HuH-7 (cell line): ENCODE measurements at places on chromosomes 16 and 17.
A peak's percentile ranks its signal among the peaks of the same experiment; 100 is the strongest.

DNA sequence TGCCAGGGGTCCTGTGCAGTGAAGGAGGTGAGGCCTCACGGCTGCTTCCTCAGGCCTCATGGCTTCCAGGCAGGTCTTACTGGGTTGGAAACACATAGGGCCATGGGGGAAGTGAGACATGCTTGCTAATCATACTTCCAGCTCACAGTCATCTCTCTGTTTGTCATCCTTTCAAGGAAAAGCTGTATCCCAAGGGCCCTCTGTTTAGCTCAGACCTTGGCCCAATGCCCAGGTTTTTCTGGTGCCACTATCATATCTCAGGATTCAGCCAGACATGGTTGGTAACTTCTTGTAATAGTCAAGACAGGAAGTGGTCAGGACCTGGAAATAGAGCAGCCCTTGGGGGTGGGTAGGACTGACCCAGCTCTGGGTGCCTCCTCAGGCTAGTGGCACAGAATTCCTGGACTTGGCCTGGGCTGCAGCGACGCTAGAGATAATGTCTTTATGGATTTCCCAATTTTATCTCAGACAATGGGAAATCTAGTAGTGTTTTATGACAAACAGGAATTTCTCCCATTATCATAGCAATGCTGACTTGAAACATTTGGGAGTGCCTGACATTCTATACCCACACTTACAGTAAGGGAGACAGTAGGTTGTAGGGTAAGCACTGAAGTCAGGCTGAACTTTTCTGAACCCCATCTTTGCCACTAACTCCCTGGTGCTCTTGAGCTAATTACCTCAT is 13.5 kb upstream of the ITGB3 start:
- DNase-seq, result no peak

DNA sequence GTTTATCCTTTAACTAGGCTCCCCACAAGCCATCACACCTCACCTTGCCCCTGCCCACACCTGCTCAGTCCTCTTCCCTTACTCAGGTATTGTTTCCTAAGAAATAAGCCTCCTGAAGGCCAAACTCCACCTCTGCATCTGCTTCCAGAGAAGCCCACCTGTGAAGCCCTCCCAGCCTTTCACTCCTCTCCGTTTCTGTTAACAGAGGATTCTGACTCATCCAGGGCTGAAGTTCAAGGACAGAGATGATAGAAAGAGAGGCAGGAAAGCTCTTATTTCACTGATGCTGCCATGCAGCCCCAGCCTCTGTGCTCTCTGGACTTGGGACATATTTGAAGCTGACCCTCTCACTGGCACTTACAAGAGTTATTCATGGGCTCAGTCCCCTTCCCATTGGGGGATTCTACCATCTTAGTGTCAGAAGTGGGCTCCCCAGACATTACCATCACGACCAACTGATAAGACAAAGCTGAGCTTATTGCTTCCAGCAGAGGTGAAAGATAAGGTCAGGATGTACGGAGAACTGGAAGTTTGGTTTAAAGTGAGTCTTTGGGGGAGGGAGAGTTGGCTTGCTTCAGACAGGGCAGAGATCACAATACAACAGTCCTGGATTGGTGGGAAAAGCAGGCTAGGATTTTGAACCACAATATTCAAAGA is 35.3 kb upstream of the XYLT2 start:
- no peak for DNase-seq

GRCh38 chr17:78753316-78754250 is 28.5 kb downstream of the CYTH1 start:
- no peak for DNase-seq

- peak; percentile 26 for DNase-seq
These were observed at the start of gene DLX3 for GRCh38 chr17:49995055-49995738. Gene DLX3 (minus strand): TSS chr17:49995224. CDS start chr17:49994998, 226 bp downstream.

DNA sequence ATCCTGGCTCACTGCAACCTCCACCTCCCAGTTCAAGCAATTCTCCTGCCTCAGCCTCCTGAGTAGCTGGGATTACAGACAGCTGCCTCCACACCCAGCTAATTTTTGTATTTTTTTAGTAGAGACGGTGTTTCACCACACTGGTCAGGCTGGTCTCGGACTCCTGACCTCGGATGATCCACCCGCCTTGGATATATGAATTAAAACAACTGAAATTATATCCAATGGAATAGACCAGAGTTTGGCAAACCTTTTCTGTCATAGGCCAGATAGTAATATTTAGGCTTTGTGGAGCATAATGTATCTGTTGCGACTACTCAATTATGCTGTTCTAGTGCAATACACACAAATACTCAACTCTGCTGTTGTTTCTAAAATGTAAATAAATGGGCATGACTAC is 93.8 kb upstream of the NACA2 start:
- no peak for DNase-seq

GRCh38 chr17:81120695-81121621 is 44.3 kb upstream of the PVALEF start:
- DNase-seq, result no peak

GRCh38 chr17:80195671-80196529 is 24.2 kb downstream of the SGSH start:
- DNase-seq, result peak; percentile 51

- DNase-seq, result no peak
These were observed 41.6 kb upstream of the HNF1B start for GRCh38 chr17:37786481-37786880.

- no peak for DNase-seq
These were observed 4.5 kb downstream of the KRT32 start for GRCh38 chr17:41462705-41463104.

DNA sequence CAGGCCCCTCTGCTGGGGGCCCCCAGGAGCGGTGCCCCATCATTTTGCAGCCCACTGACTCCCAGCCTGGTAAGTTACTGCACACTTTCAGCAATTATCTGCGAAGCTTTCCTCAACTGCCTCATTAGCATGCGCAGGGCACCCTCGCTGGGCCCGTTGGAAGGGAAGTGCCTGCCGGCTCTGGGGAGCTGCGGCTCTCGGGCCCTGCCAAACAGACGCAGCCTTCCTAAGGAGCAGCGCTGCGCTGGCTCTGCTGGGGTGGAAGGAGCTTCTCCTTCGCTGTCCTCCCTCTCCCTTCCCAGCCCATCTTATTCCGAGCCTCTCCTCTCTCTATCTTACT is 71.0 kb downstream of the RBBP6 start:
- peak; percentile 33 for DNase-seq

- no peak for DNase-seq
These were observed at the start of gene NUPR1 for GRCh38 chr16:28538733-28539596. Gene NUPR1 (minus strand): TSS chr16:28538974. CDS start chr16:28538907, 67 bp downstream.

GRCh38 chr16:64990101-64990500 is 131.8 kb downstream of the CDH11 start:
- DNase-seq, result no peak

DNA sequence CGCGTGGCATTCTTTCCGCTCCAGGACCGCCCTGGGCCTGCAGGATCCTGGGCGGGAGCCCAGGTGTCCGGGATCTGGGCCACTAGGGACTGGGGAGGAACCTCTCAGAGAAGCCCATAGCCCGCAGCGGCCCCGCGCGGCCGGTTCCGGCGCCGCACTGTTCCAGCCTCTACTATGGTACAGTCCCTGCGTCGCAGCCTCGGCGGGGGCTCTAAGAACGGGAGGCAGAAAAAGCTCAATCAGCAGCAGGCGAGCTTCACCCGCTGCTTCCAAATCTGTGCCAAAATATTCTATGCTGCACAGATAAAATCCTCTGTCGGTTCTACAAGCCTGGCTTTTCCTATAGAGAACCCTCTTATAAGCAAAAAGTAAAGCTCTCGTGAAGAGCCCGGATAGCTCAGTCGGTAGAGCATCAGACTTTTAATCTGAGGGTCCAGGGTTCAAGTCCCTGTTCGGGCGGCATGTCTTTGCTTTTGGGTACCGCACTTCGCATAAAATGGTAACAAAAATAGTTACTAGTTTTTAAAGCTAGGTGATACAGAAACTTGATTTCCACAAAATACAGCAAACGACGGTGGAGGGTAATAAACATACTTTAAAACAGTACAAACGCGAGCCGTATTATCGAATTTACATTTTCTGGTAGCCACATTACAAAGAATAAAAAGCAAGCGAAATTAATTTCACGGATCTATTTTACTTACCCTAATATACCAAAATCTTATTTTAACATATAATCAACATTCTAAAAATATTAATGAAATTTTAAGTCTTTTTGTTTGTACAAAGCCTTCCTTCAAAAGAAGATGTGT is 661 bp upstream of the ALOXE3 start:
- peak; percentile 75 for DNase-seq

DNA sequence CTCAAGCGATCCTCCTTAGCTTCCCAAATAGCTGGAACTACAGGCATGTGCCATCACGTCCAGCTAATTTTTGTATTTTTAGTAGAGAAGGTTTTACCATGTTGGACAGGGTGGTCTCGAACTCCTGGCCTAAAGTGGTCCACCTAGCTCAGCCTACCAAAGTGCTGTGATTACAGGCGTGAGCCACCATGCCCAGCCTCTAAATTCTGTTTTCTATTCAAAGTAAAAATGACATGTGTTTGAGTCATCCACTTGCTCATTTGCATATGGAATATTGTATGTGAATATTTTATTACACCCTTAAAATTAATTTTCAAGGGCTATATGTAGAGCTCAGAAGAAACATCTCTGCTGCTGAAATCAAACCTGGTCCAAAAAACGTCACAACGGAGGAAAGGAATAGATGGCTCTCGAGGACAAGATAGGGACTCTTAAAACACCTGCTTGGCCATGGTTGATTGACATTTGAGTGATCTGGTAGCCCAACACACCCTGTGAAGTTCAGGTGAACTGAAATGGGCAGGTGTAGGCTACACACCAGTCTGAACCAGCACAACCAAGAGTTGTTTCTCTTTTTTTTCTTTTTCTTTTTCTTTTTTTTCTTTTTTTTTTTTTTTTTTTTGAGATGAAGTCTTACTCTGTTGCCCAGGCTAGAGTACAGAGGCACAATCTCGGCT is 51.1 kb downstream of the SF3B3 start:
- DNase-seq, result no peak

DNA sequence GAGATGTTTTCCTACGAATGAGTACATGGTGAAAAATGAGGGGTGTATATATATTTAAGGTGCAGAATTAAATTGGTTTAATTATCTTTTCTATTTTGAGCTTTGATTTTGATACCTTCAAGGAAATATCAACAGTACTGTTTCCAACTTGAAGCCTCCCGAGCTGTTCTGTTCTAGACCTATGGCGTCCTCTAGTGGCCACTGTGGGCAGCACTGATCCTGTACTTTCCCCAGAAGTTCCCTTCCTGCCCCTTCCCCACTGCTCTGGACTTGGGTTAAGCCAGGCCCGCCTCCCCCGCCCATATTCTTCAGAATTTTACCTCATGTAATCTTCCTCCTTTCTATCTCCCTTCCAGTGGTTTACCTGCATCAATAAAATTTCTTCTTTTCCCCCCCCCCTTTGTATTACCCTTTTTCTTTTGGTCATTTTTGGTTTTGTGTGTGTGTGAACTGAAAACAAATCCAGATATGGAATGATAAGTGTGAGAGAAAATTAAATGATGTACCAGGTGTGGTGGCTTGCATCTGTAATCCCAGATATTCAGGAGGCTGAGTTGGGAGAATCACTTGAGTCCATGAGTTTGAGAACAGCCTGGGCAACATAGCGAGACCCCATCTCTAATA is 1643.5 kb downstream of the TP53TG3F start:
- no peak for DNase-seq

GRCh38 chr17:73749928-73750605 is 105.8 kb upstream of the SDK2 start:
- no peak for DNase-seq

- DNase-seq, result peak; percentile 57
These were observed 10.9 kb downstream of the JPT2 start for GRCh38 chr16:1688807-1689560.

- DNase-seq, result no peak
These were observed 699 bp upstream of the PVALEF start for GRCh38 chr17:81164371-81165245.

DNA sequence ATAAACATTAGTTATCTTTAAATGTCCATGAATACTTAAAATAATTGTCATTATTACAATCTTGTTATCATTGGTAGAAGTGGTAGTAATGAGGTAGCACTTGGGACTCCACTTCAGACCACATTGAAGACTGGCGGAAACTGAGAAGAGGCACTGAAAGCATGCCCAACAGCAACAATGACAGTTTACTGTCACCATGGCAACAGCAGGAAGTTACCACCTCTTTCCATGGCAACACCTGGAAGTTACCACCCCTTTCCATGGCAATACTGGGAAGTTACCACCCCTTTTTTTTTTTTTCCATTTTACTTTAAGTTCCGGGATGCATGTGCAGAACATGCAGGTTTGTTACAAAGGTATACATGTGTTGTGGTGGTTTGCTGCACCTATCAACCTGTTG is 494.9 kb upstream of the RBFOX1 start:
- DNase-seq, result no peak

- DNase-seq, result no peak
These were observed 251.4 kb downstream of the SOX9 start for GRCh38 chr17:72372185-72372584.

DNA sequence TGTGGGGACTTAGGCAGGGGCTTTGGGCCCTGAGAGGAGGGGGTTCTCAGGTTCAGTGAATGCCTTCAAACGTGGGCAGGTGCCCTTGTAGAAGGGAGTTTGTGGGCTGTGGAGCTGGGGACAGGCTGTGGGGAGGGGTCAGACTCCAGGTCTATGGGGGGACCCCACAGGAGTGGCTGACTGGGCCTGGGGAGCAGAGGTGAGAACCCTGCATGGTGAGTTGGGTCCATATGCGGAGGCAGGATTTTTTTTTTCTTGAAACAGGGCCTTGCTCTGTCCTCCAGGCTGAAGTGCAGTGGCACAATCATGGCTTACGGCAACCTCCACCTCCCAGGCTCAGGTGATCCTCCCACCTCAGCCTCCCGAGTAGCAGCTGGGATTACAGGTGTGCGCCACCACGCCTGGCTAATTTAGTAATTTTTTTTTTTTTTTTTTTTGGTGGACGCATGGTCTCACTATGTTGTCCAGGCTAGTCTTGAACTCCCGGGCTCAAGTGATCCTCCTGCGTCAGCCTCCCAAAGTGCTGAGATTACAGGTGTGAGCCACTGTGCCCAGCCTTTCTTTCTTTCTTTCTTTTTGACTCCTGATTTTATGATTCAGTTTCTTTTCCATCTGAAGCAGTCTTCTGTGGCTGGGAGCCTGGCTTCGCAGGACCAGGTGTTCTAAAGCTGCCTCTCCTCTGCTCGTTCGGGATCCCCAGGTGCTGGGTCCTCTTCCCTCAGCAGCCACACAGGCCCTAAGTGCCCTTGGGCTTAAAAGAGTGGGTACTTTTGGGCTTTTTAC is 19.0 kb upstream of the ADCY7 start:
- DNase-seq, result no peak

- no peak for DNase-seq
These were observed 12.8 kb downstream of the FLYWCH2 start for GRCh38 chr16:2895813-2896212.
